ENCODE measurements at places on chromosomes 11 and 22. TPM values are rescaled to one million over a fixed set of nuclear protein-coding genes. Genes with fewer than 3 reads are reported as not detected.
A peak's percentile ranks its signal among the peaks of the same experiment; 100 is the strongest.

INPP5J gene
- 0.22 TPM for total RNA-seq

DNA sequence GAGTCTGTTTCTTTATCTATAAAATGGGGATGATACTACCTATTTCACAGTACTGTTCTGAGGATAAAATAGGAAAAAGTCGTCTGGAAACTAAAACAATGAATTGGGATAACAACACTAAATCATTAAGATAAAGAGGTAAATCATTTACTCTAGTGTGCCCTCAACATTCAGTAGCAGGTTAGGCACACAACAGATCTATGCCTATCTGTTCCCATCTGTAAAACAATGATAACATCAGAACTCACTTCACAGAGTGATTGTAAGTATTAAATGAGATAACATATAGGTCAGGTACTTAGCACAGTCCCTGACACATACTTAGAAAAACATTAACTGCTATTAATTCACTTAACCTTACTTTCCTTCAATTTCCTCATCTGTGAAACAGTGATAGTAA, 36.9 kb downstream of the PAK1 start:
- no peaks in the 10 kb centered on the region for H3K27me3 ChIP-seq
- no peak overlapping the region for H3K4me3 ChIP-seq
- no peaks in the 10 kb centered on the region for H3K36me3 ChIP-seq
- no peaks in the 10 kb centered on the region for H3K4me1 ChIP-seq
- no peak overlapping the region for H3K27ac ChIP-seq
- no peak for DNase-seq

GRCh38 chr11:84430661-84431060, 1144.5 kb upstream of the CCDC90B start:
- no peak overlapping the region for H3K27ac ChIP-seq
- DNase-seq: no peak
- no peaks in the 10 kb centered on the region for H3K27me3 ChIP-seq
- H3K4me1 ChIP-seq: no peaks in the 10 kb centered on the region

DNA sequence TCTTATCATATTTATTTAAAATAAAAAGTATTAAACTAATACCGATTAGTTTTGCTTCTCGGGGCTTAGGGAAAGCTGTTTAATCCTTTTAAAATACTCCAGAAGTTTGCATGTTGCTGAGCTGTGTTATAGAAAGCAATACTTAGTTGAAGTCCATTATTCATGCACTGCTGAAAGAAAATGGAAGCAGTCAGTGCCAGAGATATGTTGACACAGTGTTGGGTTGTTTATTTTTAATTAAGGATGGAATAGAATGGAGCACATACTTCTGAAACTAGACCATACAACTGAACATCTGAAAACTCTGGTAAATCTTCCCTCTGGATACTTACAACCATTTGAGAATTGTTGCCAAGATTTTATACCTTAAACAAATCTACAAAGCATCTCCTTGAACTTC, 282.7 kb upstream of the CCDC179 start:
- no peaks in the 10 kb centered on the region for H3K4me1 ChIP-seq
- H3K36me3 ChIP-seq: no peaks in the 10 kb centered on the region
- DNase-seq: no peak
- H3K27me3 ChIP-seq: no peaks in the 10 kb centered on the region

KMT2A gene
- total RNA-seq: 80.0 TPM

TREH gene
- total RNA-seq: not detected

PTPN5 gene
- total RNA-seq: not detected

AQP11 gene
- total RNA-seq: 0.11 TPM

GRCh38 chr11:77656362-77656761, 18.8 kb upstream of the CLNS1A start:
- H3K27me3 ChIP-seq: no peaks in the 10 kb centered on the region
- H3K36me3 ChIP-seq: no peaks in the 10 kb centered on the region
- H3K27ac ChIP-seq: no peak overlapping the region
- H3K4me1 ChIP-seq: no peaks in the 10 kb centered on the region

ZNRF3 gene
- 1.0 TPM for total RNA-seq

OR10D3 gene
- total RNA-seq: not detected

CNIH2 gene
- total RNA-seq: 2.7 TPM

- no peaks in the 10 kb centered on the region for H3K36me3 ChIP-seq
- H3K27ac ChIP-seq: no peak overlapping the region
- DNase-seq: no peak
- no peaks in the 10 kb centered on the region for H3K4me1 ChIP-seq
- H3K27me3 ChIP-seq: no peaks in the 10 kb centered on the region
Observed at GRCh38 chr11:94671553-94672366, 96.4 kb upstream of the AMOTL1 start.

B3GAT3 gene
- total RNA-seq: 68.2 TPM

- H3K4me1 ChIP-seq: no peaks in the 10 kb centered on the region
- H3K27ac ChIP-seq: no peak overlapping the region
- H3K27me3 ChIP-seq: no peaks in the 10 kb centered on the region
- H3K36me3 ChIP-seq: no peaks in the 10 kb centered on the region
- DNase-seq: no peak
Observed at GRCh38 chr22:45491841-45492240, 10.8 kb upstream of the FBLN1 start.

DNA sequence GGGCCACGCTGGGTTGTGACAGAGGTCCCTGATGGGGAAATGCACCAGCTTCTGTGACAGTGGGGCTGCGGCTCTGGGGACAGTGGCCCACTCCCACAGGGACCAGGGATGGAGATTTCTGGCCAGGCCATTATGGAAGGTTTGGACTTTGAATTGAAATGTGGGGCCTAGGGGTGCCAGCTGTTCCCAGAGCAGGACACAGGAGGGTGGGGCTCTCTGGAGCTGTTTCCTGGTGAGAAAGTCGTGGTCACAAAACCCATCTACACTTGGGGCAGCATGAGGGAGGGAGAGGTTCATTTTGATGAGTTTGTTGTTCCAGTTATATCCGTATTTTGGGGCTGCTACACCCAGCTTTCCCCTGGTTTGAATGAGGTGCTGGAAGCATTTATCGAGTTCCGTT, 52.2 kb downstream of the LRP5 start:
- no peak overlapping the region for H3K4me3 ChIP-seq
- no peak overlapping the region for H3K27ac ChIP-seq
- no peak for DNase-seq
- H3K36me3 ChIP-seq: no peaks in the 10 kb centered on the region

- H3K27ac ChIP-seq: no peak overlapping the region
- H3K4me3 ChIP-seq: peak overlapping the region; percentile 74
- DNase-seq: peak; percentile 67
- no peaks in the 10 kb centered on the region for H3K36me3 ChIP-seq
- H3K4me1 ChIP-seq: peaks cover 29% of the 10 kb centered on the region
- no peaks in the 10 kb centered on the region for H3K27me3 ChIP-seq
Observed at GRCh38 chr22:46614025-46614931, 5.9 kb upstream of the GRAMD4 start.

Measured in CD8-positive, alpha-beta memory T cell (primary cell).